Parietal lobe (tissue), 2 donors: ENCODE measurements at places on chromosomes 6 and 20. TPM values are rescaled to one million over a fixed set of nuclear protein-coding genes. Genes with fewer than 3 reads are reported as not detected.

Gene WFDC10B
- not detected for total RNA-seq

Gene PCK1
- not detected for total RNA-seq

Gene TOX2
- 0.63 TPM for total RNA-seq

Gene TMEM217
- not detected for total RNA-seq

Gene DTD1
- total RNA-seq = 87.6 TPM

Gene ADGRF5
- total RNA-seq = 11.3 TPM

Gene BEND6
- total RNA-seq = 20.7 TPM
